Fibroblast of skin of scalp (primary cell): ENCODE measurements at places on chromosomes 16 and 17.

GRCh38 chr16:72940886-72941285 lies 107.0 kb downstream of the ZFHX3 start:
- DNase-seq: no peak

DNA sequence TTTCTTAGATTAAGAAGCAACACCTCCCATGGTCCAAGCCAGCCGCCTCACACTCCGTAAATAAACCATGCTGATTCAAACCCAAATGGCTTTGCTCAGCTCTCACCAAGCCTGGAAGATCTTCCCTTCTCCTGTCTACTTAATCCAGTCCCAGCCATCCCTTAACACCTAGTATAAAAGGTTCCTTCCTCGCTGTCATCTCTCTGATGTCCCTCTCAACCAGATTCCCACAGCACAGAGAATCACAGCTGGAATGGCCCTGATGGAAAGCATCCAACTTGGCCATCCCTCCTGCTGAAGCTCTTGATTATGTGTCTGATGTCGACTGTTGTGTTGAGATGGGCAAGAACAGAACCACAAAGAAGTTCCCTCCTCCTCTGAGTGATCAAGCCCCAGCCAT lies 50.6 kb upstream of the ADCY9 start:
- no peak for DNase-seq

- DNase-seq: no peak
Observed at GRCh38 chr16:51875834-51876600, 670.9 kb downstream of the TOX3 start.

- no peak for DNase-seq
Observed at GRCh38 chr16:80807906-80808305, 3.5 kb upstream of the CDYL2 start.

- DNase-seq: no peak
Observed at GRCh38 chr16:68665501-68665900, 20.4 kb downstream of the CDH3 start.

- no peak for DNase-seq
Observed at GRCh38 chr17:17181666-17182597, 24.2 kb downstream of the PLD6 start.

GRCh38 chr17:30796016-30796415 lies 28.5 kb downstream of the CRLF3 start:
- no peak for DNase-seq

- DNase-seq: peak; percentile 44
Observed at GRCh38 chr17:732902-733720, 715 bp downstream of the TLCD3A start.

GRCh38 chr16:88872650-88873331 lies 6.3 kb upstream of the PABPN1L start:
- no peak for DNase-seq

DNA sequence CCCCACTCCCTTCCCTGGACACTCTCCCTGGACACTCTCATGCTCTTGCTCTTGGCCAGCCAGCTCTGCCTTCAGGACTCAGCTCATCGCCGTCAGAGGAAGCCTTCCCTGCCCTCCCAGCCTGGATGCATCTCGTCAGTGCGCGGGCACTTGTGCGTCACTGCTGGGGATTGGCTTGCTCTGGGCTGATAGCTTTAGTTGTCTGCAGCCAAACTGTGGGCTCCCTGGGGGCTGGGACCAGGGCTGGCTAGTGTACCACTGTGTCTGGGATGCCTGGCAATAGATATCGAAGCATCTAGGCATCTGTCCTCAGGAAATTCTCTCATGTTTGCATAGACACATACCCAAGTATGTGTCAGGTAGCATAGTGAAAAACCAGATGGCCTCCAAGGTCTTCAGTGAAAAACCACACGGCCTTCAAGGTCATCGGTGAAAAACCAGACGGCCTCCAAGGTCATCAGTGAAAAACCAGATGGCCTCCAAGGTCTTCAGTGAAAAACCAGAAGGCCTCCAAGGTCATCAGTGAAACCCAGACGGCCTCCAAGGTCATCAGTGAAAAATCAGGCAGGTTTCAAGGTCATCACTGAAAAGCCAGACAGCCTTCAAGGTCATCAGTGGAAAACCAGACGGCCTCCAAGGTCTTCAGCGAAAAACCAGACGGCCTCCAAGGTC lies 72.0 kb downstream of the CMIP start:
- no peak for DNase-seq

DNA sequence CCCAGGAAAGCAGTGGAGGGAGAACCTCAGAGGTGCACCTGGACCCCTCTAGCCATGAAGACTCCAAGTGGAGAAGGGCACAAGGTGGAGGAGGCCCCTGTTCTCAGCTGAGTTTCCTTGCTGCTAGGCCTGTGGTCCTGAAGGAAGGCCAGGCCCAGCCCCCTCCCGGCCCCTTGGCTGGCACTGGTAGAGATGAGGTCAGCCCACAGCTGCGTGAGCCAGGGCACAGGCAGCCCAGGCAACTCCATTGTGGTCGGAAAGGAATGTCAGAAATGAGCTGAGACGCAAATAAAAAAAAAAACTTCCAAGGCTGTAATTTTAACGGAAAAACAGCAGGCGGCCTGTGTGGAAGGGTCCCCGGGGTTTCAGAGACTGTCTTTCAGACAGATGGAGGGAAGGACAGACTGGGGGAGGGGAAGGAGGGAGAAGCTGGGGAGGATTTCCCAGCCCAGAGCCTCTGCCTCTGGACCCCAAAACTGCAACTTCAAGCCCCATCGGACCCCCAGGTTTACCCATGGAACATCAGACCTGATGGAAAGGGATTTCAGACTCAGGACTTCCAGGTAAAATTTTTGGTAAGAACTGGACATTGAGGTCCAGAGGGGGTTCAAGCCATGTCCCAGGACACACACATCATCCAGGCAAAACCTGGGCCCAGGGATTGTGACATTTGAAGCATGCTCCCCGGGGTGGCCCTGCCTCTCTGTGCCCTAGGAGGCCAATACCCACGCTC lies 25.6 kb upstream of the MRPS23 start:
- peak; percentile 99 for DNase-seq

DNA sequence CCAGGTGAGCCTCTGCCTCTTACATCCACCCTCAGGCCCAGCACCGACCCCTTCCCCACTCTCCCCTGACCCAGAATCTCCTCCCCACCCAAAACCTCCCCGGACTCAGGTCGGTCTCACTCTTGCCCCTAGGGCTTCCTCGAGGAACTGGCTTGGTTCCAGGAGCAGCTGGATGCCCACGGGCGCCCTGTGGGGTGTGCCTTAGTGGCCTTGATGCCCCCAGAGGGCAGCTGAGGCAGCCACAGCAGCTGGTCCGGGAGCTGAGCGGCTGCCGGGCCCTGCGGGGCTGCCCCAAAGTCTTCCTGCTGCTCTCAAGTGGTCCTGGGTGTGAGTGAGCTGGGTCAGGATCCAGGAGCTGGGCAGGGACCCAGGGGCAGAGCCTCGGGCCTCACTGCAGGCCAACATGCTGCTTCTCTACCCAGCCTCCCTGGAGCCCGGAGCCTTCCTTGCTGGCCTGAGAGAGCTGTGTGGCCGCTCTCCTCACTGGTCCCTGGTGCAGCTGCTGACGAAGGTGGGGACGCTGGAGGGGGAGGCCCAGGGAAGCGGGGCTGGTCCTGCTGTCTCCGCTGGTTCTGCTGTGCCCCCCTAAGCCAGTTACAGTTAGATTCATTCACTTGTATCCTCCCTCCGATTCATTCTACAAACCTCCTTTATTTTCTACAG lies 9.6 kb downstream of the ZNF213 start:
- DNase-seq: no peak

DNA sequence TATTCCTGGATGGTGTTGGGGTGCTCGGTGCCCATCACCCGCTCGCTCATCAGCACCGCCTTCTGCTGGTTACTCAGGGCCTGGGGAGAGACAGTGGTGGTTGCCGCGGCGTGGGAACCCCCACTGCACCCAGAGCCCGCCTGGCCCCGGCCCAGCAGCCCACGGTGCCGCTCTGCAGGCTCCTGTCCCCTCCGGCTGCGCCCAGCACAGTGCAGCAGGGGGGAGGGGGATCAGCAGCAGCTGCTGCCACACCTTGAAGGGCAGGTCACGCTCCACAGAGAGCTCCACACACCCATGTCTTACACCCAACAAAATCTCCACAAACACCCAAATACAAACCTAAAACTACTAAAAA lies 18.8 kb downstream of the CLUH start:
- no peak for DNase-seq

- no peak for DNase-seq
Observed at GRCh38 chr17:79627766-79628690, 17.2 kb upstream of the RBFOX3 start.

GRCh38 chr17:3385869-3386816 lies at the start of gene OR3A2:
TSS of gene OR3A2 (minus strand) at chr17:3386308.
- peak; percentile 35 for DNase-seq

DNA sequence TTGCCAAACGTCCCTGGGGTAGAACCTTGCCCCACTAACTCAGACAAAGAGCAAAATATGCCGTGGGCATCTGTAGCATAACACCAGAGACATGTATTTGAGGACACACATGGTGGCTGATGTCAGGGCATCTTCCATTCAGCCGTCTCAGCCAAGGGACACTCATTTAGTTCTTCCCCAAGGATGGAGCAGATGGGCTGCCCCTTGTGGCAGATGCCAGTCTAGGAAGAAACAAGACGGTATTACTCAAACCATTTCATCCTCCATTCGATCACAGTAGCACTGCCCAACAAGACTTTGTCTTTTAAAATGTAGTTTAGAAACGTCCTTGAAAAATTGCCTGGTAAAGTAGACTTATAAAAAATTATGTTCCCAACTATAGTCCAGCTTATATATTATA lies 937.6 kb upstream of the EEF2KMT start:
- no peak for DNase-seq

- DNase-seq: no peak
Observed at GRCh38 chr16:74898659-74899058, 86.3 kb downstream of the WDR59 start.

DNA sequence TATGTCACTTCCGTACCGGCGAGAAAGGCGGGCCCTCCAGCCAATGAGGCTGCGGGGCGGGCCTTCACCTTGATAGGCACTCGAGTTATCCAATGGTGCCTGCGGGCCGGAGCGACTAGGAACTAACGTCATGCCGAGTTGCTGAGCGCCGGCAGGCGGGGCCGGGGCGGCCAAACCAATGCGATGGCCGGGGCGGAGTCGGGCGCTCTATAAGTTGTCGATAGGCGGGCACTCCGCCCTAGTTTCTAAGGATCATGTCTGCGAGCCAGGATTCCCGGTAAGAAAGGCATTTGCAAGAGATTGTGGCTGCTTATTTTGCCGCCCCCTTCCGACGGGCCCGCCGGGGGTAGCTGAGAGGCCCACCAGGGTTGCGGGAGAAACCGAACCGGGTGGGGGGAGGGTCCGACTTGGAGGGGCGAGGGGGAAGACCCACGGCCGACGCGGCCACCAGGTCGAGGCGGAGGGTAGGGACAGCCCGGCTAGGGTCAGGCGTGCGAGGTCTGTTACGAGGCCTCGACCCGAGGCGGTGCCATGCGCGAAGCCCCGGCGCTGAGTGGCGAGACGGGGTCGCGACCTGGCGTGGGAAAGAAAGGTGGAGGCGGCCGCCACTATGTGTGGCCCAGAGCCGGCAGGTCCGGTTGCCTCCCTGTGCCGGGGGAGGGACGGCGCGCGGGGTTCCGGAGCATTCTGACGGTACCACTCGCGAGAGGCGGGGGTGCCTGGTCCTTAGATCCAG lies 6.7 kb upstream of the CD68 start:
- peak; percentile 100 for DNase-seq

GRCh38 chr17:74545843-74546230 lies at the start of gene CD300C:
TSS of gene CD300C (minus strand) at chr17:74546115. CDS start at chr17:74545782, 333 bp downstream.
- DNase-seq: no peak

GRCh38 chr17:75654176-75654575 lies 12.8 kb downstream of the RECQL5 start:
- DNase-seq: no peak

GRCh38 chr17:47287068-47287467 lies 33.4 kb downstream of the ITGB3 start:
- DNase-seq: no peak

GRCh38 chr17:56834380-56835263 lies 671 bp downstream of the DGKE start:
- DNase-seq: no peak

DNA sequence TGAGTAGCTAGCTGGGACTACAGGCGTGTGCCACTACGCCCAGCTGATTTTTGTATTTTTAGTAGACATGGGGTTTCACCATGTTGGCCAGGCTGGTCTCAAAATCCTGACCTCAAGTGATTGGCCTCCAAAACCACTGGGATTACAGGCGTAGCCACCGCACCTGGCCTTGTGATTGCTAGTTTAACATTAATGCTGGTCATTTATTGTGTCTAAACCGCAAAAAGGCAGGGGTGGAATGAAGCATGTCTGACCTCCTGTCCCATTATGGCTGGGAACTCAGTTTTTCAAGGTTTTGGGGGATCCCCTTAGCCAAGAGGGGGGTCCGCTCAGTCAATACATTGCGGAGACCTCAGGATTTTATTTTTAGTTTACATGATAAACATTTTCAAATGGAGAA lies 10.7 kb upstream of the CNGB1 start:
- no peak for DNase-seq

DNA sequence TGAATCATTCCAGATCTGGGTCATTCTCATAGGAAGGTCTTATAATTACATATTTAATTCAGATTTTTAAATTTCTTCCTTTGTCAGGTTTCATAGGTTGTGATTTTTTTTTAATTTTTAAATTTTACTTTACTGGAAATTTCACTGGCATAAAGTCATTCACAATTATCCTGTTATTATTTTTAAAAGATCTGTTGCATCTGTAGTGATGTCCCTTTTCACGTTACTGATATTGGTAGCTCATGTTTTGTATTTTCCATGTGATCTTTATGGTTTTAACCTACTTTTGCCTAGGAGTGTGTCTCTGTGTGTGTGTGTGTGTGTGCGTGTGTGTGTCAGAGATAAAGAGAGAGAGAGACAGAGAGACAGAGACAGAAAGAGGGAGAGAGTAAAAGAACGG lies 216.6 kb upstream of the KCNJ16 start:
- DNase-seq: no peak

GRCh38 chr17:13638855-13639458 lies 37.2 kb upstream of the HS3ST3A1 start:
- DNase-seq: peak; percentile 14

DNA sequence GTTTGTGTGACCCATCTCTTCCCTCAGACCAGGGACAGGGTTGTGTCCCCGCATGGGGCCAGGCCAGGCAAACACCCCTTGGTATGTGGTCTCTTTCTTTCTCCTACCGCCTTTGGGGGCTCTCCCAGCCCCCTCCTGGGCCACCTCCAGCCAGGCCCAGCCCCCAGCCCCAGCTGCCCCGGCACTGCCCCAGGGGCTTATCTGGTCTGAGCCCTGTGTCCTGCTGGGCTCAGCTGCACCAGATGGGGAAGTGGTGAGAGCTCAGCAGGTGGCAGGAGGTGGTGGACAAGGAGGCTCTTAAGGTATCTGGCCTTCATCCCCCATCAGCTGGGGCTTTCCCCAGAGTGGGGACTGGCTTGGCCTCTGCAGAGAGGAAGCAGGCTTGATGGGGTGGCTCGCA lies 8.7 kb downstream of the ADAM11 start:
- DNase-seq: no peak

- DNase-seq: peak; percentile 48
Observed at GRCh38 chr16:70162041-70162451, 11.5 kb upstream of the CLEC18C start.

DNA sequence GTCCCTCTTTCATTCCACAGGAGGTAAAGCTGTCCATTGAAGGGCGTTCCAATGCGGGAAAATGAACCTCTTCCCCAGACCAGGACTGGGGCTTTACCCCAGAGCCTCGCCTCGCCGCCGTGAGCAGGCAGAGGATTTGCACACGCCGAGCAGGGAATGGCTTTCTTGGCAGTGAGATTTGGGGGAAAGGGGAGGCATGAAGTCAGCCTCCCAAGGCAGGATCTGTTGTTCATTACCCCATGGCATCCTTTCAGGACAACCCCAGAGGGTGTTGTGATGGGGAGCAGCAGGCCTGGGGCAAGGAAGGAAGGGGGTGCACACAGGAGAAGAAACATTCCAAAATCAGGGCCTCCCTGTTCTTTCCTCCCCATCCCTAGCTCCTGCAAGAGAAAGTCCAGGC lies 6.0 kb downstream of the ATXN1L start:
- DNase-seq: no peak

- DNase-seq: no peak
Observed at GRCh38 chr17:50737118-50737698, 17.8 kb downstream of the LUC7L3 start.
